Bronchial epithelial cell (primary cell): ENCODE measurements at places on chromosomes 5 and 9. TPM values are rescaled to one million over a fixed set of nuclear protein-coding genes. Genes with fewer than 3 reads are reported as not detected.

DNA sequence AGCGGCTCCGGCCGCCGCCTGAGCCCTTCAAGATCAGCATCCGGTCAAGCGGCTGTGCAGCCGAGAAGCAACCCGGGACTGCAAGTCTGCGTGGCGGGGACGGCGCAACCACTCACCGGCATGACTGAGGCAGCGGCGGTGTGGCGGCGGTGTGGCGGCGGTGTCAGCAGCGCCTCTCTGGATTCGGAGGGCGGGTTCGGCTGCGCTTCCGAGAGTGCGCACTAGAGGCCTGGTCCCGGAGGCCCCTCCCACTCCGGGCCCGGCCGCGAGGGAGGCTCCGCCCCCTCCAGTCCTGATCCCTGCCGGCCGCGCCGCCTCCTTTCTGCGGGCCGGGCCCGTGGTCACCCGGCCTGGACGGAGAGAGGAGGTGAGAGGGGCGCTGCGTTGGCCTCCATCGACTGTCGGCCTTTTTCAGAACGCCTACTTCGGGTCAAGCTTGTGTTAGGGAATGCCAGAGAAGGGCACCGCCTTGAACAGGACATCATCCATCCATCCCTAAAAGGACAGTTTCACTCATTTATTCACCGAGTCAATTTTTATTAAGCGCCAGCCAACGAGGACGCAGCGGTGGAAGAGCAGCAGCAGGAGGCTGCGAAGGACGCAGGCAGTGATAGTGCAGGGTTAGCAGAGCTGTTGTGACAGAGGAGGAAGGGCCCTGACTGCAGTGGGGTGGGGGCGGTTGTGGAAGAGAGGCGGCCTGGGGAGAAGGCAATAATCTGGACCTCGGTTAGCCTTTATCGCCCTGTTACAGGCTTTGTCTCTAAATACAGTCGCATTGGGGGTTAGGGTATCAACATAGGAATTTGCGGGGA is at the start of gene ATOX1:
TSS of gene ATOX1 (minus strand) at position 202 of the 812 bp plus-strand sequence. CDS start at position 122, 80 bp downstream.
- DNase-seq = peak; percentile 73

DNA sequence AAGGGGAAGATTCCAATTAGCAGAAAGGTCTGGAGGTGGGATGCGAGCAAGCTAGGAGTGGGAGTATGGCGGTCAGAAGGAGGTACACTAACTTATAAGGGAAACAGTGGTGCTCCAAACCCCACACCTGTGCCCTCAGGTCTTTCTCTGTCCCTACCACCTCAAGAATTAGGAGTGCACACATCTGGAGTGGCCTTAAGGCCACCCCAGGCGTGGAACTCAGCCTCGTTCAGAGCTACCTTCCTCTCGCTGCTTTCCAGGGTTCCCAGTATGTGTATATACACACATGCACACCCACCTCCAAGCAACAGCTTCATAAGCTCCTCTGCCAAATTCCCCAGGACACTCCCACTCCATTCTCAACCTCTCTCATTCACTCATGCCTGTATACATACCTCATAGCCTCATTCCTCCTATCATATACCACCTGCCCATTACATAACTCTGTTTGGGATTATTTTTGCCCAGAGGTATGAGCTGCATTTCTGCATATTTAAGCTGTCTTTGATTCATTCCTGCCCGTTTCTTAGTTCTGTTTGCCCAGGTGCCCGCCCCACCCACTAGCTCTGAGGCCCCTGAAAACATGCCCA is 118.7 kb downstream of the PSD2 start:
- peak; percentile 90 for DNase-seq

GRCh38 chr5:172939611-172940267 is 19.5 kb upstream of the RPL26L1 start:
- DNase-seq = no peak

DNA sequence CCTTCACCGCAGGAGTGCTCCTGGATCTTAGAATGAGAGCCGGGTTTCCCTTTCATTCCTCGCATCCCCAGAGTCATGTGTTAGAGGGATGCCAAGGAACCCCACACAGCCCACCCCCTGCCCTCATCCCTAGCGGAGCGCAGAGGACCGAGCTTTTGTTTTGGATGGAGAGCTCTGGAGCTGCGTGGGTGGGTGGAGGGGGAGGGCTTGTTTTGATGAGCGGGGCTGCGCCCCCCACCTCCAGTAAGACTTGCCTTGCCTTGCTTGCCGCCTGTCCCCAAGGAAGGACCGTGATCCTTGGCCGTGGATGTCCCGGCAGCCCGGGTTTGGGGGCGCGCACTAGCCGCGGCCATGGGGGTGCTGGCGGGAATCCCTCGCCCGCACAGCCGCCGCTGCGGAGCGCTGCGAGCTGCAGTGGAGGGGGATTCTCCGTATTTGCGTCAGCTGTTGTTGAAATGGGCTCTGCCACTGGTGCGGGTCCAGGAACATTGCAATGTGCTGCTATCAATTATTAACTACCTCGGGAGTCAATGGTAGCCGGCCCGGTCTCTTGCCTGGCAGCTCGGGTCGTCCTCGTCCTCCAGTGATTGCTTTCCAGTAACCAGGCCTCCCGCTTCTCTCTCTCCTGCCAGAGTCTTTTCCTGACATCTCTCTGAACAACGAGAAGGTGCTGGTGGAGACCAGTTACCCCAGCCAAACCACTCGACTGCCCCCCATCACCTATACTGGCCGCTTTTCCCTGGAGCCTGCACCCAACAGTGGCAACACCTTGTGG is 1.0 kb downstream of the EGR1 start:
- DNase-seq = no peak

GRCh38 chr5:52043543-52043942 is 660.3 kb downstream of the ISL1 start:
- DNase-seq = no peak

DNA sequence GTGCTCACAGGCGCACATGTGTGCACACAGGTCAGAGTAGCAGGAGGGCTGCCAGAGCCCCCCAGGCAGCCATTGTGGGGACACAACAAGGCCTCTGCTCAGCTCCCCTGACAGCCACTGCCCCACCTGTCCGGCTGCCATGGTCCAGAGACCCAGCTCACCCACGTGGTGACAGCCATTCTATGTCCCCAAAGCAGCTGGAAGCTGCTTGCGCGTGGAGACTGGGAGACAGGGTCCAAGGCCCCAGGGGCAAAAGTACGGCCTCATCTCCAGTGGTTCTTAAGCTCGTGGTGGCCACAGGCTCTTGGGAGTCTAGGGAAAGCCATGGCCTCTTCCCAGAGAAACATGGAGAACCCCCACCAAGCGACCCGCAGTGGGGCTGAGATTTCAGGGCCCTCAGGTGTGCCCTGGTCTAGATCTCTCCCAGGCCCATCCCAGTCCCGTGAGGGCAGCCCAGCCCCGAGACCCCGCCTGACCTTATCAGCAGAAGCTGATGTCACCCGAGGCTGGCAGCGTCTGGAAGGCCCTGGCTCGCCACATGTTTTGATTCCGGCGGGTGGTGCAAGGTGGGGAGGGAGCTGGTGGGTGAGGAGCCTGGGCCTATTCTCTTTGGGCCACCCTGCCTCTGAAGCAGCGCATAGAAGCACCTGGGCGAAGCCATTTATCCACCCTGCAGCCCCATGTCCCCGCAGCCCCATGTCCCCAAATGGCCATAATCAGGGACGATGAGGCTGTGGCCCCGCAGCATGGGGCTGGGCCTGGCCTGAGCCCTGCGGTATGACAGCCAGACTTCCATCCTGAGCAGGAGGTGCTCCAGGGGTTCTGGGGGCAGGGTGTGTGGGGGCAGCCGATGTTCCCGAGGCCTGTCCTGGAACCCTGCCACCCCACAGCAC is 31.7 kb downstream of the GLT6D1 start:
- DNase-seq = no peak

- DNase-seq = peak; percentile 72
Measured at GRCh38 chr5:53537711-53538110, 22.7 kb upstream of the NDUFS4 start.

DNA sequence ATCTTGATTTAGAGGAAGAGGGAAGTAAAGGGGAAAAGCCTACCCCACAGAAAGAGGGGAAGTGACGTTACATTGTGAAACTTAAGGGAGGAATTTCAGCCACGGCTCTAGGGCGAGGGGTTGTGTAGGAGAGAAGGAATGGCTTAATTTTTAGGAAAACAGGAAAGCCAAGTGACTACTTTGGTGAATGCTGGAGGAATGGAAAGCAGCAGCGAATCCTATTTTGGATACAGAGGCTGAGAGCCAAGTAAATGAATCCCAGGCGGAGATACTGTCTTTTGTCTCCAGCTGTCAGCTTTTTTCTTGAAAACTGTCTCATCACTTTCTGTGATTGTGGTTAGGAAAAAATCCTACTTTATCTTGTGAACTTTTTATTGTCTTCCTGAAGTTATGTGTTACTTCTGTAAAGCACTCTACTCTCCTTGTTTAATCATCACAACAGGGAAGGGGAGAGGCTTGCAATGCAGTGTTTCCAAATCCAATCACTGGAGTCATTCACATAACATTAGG is 188.4 kb downstream of the TSSK1B start:
- DNase-seq = no peak

GRCh38 chr9:114484215-114484853 is 20.9 kb downstream of the WHRN start:
- no peak for DNase-seq

DNA sequence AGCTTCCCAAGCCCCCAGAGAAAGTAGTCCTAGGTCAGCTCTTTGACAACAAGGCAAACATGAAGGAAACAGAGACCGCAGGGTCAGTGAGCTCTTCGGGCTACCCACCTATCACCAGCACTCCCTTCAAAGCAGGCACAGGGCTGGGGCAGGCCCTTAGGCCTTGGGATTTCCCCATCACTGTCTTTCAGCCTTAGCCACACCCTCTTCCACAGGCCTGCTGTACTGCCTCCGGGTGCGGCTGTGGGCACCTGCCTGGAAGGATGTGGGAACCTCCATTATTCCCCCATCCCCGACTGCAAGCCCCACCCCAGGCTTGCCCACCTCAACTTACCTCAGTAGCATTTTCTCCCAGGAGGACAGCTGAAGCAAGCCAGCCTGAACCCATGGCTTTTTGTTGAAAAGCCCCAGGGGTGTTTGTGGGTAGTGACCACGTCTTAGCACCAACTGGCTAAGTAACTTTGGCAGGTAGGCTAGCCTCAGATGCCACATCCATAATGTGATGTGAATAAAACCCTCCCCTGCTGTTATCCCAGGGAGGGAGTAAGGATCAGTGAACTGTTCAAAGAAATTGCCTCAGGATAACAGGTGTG is 100.2 kb downstream of the PIK3R1 start:
- no peak for DNase-seq

GRCh38 chr5:71666321-71666720 is 52.8 kb upstream of the CARTPT start:
- DNase-seq = no peak

GRCh38 chr5:40689438-40689837 is 9.7 kb downstream of the PTGER4 start:
- DNase-seq = peak; percentile 98

DNA sequence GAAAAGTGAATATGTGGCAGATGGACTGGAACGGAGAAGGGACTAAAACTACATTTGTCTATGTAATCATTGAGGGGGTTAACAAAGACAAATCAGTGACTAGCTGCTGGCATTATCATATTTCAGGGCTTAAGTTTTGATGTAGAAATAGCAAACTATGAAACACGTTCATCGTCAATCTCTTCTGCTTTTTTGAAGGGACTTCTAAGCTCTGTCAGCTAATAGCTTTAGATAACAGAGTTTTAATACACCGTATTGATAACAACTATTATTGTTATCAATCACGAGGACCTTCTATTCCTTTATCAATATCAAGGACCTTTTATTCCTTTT is 38.9 kb upstream of the MRPS30 start:
- DNase-seq = no peak

- no peak for DNase-seq
Measured at GRCh38 chr9:110812886-110813285, 144.3 kb downstream of the MUSK start.

- DNase-seq = peak; percentile 19
Measured at GRCh38 chr5:81552852-81553566, 159.1 kb upstream of the ACOT12 start.

- DNase-seq = no peak
Measured at GRCh38 chr9:1454616-1455347, 404.6 kb downstream of the DMRT2 start.

- no peak for DNase-seq
Measured at GRCh38 chr5:5755888-5756287, 333.4 kb downstream of the ICE1 start.

- no peak for DNase-seq
Measured at GRCh38 chr5:167943343-167943742, 348.1 kb upstream of the WWC1 start.

GRCh38 chr5:88872971-88873370 is 10.0 kb downstream of the MEF2C start:
- DNase-seq = no peak

DNA sequence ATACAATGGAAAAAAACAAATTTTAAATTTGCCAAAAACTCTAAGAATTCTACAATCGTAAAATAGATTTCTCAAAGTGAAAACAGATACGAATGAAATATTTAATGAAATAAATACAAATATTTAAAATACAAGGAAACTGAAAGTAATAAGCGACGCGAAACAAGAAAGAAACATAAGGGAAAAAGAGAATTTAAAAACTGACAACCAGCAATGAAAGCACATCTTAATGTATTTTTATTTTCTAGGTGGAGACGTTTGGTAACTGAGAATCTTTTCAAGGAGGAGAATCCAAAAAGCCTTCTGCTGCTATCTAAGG is 1.0 kb downstream of the ANXA2R start:
- DNase-seq = no peak

DNA sequence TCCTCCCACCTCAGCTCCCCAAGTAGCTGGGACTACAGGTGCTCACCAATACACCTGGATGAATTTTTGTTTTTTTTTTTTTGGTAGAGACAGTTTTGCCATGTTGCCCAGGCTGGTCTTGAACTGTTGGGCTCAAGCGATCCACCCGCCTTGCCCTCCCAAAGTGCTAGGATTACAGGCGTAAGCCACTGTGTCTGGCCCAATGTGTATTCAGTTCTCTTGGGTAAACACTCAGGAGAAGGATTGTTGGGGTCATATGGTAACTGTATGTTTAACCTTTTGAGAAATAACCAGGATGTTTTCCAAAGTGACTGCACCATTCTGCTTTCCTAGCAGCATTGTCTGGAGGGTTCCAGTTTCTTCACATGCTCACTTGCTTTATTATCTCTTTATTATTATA is 67.4 kb downstream of the TNPO1 start:
- no peak for DNase-seq

DNA sequence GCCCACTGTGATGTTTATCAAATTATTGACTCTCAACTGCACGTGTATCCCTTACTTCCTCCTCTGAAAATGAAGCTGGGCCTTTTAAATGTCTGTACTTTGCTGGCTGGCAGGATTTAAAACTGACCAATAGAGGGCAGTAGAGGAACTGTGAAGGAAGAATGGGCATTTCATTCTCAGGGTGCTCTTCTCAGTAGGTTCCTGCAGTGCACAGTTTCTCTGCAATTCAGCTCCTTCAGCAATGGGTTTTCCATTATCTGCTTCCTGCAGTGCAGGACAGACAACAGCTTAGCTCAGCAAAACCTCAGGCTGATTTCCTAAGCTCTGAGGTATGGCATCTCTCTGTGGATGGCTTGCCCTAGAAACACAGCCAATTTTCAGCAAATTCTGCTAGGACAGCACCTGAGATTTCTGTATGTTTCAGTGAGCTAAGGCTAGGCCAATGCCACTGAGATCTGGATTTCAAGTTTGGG is 298.4 kb upstream of the PRDM9 start:
- DNase-seq = peak; percentile 73

GRCh38 chr5:1378866-1379659 is 34.2 kb upstream of the CLPTM1L start:
- no peak for DNase-seq

The NEURL1B gene
- 4.7 and 6.4 TPM in 2 replicates for total RNA-seq

The NSG2 gene
- not detected in 2 replicates for total RNA-seq

The ZNF354C gene
- total RNA-seq = 3.3 and 3.9 TPM in 2 replicates

The ADAMTS6 gene
- total RNA-seq = 5.9 and 17.6 TPM in 2 replicates

The SPATA31D4 gene
- total RNA-seq = not detected in 2 replicates

The PCDHA11 gene
- 0.79 and 1.8 TPM in 2 replicates for total RNA-seq

The GBGT1 gene
- 1.0 and 1.1 TPM in 2 replicates for total RNA-seq

The C1QTNF2 gene
- not detected in 2 replicates for total RNA-seq

The EQTN gene
- total RNA-seq = not detected in 2 replicates

The SPATA6L gene
- 2.6 and 6.5 TPM in 2 replicates for total RNA-seq

The CER1 gene
- total RNA-seq = not detected in 2 replicates

The CCDC69 gene
- total RNA-seq = 0.79 and 1.7 TPM in 2 replicates
